Left renal cortex interstitium (tissue), 4 donors: ENCODE measurements at places on chromosomes 13 and 19. TPM values are rescaled to one million over a fixed set of nuclear protein-coding genes. Genes with fewer than 3 reads are reported as not detected.

The FARSA gene
- polyA plus RNA-seq: 41.7 TPM

The LILRB1 gene
- 1.7 TPM for polyA plus RNA-seq

The MYBPC2 gene
- polyA plus RNA-seq: 0.86 TPM

The SCAF1 gene
- 25.0 TPM for polyA plus RNA-seq

The N4BP2L1 gene
- 31.7 TPM for polyA plus RNA-seq

The ADGRE3 gene
- polyA plus RNA-seq: 0.08 TPM

The ZNF578 gene
- polyA plus RNA-seq: 8.6 TPM

The TEKTIP1 gene
- polyA plus RNA-seq: 5.5 TPM

The PSG5 gene
- not detected for polyA plus RNA-seq

The KDELR1 gene
- 242 TPM for polyA plus RNA-seq

The RXFP2 gene
- 0.17 TPM for polyA plus RNA-seq

The MISP3 gene
- 10.1 TPM for polyA plus RNA-seq

The ARRDC2 gene
- 5.5 TPM for polyA plus RNA-seq

The CEACAM20 gene
- polyA plus RNA-seq: not detected

The LGALS7 gene
- not detected for polyA plus RNA-seq

The IL4I1 gene
- 2.8 TPM for polyA plus RNA-seq

GRCh38 chr13:33518452-33518851 lies 232.9 kb upstream of the STARD13 start:
- DNase-seq: no peak

- no peak for DNase-seq
Measured at GRCh38 chr13:50449465-50449864, 394.0 kb downstream of the DLEU7 start.

DNA sequence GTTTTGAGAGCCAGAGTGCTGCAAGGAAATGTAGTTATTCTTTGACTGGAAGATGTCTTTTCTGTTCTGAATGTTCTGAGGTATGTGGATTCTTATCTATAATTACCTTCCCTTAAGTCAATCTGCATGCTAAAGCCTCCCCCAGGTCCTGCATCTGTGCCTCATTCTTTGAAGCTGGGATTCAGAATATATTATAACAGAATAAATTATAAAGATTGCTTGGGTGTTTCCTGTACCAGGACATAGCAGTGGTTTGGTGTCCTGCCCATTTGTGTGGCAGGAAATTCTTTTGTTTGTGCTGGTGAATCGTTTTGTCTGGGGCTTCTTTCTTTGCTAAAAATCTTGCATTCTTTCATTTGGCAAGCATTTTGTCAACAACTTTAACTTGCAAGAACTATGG lies 60.2 kb downstream of the ITGBL1 start:
- no peak for DNase-seq

DNA sequence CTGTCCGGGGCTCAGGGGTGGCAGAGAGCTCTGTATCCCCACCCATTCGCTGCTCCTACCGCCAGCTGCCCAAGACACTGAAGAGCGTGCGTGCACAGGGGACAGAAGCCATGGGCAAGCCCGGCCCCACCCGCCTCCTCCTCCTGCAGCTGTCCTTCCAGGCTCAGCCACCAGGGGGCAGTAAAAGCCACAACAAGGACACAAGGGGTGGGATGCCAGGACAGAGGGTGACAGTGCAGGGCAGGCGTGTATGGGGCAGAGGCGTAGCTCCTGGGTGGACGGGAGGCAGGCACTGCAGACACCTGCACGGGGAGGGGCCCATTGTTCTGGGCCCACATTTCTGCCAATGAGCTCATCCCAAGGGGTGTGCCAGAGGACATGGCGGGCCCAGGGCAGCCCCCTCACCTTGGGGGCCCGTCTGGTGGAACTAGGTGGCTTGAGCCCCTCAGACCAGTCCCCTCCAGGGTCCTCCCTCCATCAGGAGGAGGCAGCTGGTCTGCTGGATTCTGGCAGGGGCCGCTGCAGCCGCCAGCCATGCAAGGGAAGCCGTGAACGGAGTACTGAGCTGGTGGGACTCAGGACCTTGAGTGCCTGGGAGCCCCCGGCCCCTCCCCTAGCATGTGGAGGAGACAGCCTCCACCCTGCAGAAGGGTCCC lies 61.2 kb downstream of the MLLT1 start:
- DNase-seq: peak; percentile 74

DNA sequence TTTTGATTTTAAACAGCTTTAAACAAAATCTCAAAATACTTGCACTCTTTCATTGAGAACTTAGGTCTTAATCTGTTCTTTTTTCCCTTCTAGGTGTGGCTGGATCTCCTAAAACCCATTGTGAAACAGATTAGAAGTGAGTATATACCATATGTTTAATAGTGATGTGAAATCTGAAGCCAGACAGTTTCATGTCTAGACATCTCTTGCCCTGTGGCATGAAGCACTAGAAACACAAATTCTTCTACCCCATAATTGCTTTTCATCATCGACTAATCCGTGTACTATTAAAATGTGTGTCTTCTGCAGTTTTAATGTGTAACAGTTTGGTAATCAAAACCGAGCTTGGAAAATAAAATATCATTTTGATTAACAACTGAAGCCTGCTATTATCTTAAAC lies 188.2 kb upstream of the RNF113B start:
- DNase-seq: no peak

DNA sequence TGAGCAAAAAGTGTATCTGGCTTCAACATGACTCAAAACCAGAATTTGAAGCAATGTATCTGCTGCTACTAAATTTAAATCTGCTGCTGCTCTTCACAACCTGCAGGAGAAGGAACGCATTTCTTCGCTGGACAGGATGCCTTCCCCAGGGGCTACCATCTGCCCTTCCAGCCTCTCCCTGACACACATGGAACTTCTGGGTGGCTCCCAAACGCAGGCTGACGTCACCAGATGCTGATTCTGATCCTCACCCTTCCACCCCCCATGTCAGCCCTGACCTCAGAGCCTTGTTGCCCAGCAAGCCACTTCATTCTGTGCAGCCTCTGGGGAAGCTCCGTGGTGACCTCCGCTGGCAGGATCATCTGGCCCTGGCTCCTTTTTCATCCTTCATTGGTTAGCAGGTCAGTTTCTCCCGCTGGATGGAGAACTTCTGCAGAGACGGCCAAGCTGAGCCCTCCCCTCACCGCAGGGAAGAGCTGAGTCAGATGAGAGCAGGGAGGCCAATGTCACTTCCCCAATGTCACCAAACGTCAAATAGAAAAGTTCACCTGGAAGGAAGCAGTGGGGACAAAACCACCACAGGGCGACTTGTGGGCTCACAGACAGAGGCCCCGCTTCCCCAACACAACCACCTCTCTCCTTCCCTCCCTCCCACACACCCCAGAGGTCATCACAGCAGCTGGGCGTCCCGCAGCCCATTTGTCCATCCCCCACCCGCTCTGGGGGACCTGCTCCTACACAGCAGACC lies 14.0 kb upstream of the RAB20 start:
- DNase-seq: no peak

GRCh38 chr13:67971291-67971690 lies 741.2 kb upstream of the PCDH9 start:
- no peak for DNase-seq

GRCh38 chr13:47114030-47114429 lies 217.2 kb upstream of the HTR2A start:
- DNase-seq: no peak

DNA sequence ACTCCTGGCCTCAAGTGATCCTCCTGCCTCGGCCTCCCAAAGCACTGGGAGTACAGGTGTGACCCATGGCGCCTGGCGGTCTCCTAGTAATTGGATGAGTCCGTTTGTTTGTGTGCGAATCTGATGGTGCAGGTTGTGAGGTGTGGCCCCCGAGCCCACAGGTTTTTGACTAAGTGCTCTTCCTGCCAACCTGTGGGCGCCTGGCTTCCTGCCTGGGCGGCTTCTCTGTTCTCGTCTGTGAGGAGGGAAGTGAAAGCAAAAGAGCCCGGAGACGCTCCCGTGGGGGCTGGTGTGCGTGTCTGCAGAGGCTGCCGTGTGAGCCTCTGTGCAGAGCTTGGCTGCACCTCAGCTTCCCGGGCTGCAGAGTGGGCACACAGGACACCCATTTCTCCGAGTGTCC lies 10.0 kb downstream of the ARHGAP45 start:
- DNase-seq: no peak

DNA sequence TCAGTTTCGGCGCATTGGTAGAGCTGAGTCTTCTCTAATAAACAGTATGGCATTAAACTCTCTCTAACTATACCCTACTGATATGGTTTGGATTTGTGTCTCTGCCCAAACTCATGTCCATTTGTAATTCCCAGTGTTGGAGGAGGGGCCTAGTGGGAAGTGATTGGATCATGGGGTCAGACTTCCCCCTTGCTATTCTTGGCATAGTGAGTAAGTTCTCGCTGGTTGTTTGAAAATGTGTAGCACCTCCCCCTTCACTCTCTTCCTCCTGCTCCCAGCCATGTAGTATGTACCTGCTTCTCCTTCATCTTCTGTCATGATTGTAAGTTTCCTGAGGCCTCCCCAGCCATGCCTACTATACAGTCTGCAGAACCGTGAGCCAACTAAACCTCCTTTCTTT lies 682.7 kb upstream of the ARGLU1 start:
- no peak for DNase-seq

DNA sequence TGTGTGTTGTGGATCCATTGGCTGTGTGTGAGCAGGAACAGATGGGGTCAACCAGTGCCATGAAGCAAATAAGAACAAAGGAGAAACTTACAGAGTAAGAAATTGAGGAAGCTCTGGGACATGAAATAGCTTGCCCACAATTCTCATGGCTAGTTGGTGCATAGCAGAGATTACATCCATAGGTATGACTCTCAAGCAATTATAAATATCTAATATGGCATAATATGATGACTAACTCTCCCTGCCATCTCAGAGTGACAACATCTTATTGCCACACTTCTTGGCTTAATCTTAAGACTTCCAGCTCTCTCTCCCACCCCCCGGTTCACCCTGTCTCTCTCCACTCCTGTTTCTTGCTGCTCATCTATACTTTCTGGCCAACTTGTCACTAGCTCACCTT lies 53.3 kb downstream of the OXGR1 start:
- no peak for DNase-seq

GRCh38 chr19:43651758-43652545 lies 12.3 kb upstream of the CADM4 start:
- DNase-seq: no peak

GRCh38 chr13:20270163-20270865 lies 38.2 kb upstream of the GJB6 start:
- no peak for DNase-seq

GRCh38 chr13:59437544-59438301 lies 726.0 kb downstream of the DIAPH3 start:
- no peak for DNase-seq

DNA sequence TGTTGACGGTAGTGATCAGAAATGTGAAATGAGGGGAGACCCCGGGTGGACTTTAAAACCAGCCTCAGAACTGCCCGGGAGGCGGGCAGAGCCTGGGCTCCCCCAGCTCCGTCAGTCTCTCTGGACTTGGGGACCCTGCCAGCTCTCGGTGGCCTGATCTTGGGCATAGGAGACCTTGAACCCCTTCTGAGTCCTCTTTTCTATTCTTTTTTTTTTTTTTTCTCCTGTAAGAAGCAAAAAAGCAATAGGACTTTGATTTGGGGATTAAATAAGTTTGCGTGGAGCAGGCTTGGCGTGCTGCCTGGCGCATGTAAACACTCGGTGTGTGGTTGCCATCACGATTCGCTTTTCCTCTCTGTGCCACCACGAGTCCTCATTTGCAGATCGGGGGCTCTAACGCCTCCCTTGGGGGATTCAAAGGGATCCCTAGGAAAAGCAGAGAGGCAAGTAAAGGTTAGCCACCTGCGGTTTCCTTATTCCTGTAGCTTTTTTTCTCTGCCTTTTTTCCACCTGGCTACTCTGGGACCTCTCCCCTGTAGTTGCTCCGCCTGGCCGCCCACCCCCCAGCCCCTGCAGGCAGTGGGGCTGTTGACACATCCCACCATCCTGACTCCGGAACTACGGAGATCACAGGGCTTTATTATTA lies 1.3 kb downstream of the SAFB start:
- no peak for DNase-seq

- DNase-seq: no peak
Measured at GRCh38 chr13:43411741-43412140, 375.0 kb downstream of the ENOX1 start.

DNA sequence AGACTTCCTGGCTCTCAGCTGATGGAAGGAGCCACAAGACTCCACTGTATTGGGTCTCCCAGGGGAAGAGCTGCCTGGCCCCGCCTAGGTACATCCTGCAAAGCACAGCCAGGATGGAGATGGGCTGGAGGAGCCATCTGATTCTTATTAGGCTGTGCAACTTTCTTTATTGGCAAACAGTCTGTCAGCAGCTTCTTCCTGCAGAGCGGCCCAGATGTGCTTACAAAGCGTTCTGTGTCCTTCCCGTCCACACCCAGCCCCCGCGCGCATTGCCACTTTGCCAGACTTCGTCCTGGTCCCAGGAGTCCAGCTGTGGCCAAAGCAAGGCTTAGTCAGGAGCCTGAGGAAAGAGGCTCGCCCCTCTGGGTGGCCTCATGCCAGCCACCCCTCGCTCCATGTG lies 409.3 kb downstream of the ZNF536 start:
- no peak for DNase-seq

DNA sequence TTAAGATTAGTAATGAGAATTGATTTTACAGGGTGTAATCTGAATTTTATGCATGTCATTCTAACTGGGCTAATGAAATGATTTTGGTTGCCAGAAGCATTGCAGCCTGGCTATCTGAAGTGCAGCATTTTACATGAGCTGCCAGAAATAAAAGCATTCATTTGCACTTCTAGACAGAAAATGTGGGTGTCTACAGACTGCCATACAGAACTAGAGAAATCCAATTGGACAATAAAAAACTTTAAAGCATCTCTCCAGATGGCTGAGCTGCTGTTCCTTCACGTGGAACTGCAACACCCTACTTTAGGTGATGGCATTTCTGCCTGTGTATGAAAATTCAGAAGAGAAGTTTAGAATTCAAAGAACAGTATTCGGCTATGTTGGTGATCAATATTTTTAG lies 450.1 kb upstream of the SLITRK1 start:
- no peak for DNase-seq
